GM23338 (cell line): ENCODE measurements at places on chromosomes 3 and 15. TPM values are rescaled to one million over a fixed set of nuclear protein-coding genes. Genes with fewer than 3 reads are reported as not detected.

Gene SKOR1
- 0.17 and 0.19 TPM in 2 replicates for total RNA-seq

DNA sequence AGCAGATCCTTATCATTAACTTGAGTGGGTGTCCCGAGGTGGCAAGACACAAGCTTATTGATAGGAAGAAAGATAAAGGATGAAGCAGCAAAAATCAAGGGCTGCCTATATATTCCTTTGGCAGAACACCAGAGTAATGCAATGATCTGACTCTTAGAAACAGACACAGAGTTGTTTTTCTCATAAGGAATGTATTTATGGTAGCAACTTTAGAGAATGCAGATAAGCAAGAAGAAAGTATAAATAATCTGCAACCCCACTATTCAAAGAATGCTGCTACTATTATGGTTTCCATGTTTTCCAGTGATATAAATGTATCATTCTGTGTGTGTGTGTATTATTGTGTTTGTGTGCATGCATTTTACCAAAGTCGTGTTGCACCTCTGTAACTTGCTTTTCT is 208.3 kb downstream of the THSD4 start:
- H3K4me1 ChIP-seq = no peaks in the 10 kb centered on the region
- DNase-seq = no peak
- H3K27me3 ChIP-seq = no peaks in the 10 kb centered on the region
- H3K4me3 ChIP-seq = no peak overlapping the region

Gene ETV5
- total RNA-seq = 48.4 and 57.1 TPM in 2 replicates

Gene DNAJA4
- 10.3 and 12.5 TPM in 2 replicates for total RNA-seq
